ENCODE measurements at places on chromosomes 16 and 17.

- no peak for DNase-seq
These were observed 17.5 kb downstream of the NDUFAF8 start for GRCh38 chr17:81256616-81257015.

DNA sequence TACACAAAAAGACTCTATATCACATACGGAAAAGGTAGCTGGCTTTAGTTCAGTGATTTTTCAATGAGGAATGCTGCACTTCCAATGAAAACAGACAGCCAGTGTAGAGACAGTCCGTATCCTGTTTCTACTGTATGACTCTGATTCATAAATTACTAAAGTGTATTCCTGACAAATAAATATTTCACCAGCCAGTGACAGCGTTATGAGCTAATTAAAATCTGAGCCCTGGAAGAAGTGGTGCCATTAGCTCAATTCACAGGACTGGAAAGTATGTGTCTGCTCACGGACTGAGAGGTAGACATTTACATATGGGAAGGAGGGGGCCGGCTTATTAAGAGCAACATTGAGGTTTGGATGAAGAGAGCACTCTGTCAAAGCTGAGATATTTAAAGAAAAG lies 207.9 kb upstream of the RBFOX1 start:
- DNase-seq = no peak

DNA sequence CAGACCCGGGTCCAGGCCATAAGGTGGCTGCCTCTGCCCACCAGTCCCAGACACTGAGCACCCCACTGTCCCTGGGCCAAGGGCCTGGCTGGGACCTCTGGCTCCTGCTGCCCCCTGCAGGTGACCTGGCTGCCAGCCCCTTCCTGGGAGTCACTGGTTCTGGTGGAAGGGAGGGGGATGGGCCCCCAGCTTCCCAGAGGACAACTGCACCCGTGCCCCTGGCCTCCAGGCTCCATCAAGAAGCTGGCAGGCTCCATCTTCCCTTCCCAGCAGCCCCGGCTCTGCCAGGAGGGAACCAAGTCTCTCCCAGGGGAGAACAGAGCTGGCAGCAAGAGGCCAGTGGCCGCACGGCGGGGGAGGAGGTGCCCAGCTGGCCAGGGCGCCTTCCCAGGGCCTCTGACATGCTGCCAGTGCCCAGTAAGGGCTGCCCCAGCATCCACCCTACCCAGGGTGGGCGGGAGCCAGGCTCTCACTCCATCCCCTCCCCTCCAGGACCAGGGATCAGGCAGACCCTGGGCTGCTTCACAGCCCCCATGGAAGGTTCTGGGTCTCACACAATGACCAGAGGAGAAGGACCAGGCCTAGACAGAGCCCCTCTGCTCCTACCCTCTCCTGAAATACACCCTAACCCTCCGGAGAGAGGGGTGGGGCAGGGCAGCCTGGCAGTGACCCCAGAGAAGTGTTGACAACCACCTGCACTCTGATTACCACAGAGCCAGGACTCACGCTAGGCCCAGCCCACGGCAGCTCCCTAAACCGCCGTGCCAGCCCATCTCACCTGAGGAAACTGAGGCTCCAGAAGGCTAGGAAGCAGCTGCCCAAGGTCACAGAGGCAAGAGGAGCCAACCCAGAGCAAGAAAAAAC lies 3.6 kb downstream of the CLUH start:
- DNase-seq = no peak

DNA sequence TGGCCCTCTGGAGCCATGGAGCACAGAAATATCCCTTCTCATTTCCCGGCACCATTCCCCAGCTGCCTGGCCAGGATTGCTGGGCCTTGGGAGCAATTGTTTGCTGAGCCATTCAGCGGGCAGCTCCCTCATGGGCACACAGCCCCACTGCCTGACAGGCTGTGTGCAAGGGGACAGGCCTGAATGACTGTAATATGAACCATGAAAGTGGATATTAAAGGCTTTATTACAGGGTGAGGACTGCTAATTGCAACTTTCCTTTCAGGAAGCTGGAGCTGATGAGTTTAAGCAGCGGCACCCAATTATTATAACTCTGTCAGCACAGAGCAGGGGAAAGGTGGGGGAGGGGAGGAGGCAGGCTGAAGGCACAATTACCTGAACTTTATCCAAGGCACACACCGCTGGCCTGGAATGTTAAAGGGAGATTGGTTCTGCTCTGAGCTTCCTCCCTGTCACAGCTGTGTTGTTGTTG lies 159.8 kb upstream of the SDK2 start:
- DNase-seq = peak; percentile 96

DNA sequence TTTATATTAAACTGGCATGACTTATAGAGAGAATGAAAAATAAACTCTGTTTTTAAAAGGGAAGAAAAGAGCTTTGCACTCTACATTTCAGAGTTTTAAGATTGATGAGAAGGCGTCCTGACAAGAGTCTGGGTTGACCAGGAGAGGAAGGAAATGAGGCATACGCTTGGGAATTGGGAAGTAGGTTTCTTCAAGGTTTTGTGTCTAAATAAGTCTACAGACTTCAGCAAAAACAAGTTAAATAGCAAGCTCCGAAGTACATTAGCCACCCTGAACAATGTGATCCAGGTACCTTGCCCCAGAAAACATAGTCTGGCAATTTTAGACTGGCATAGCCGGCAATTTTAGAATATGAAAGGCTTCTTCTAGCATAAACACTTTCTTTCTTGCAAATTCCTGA lies 28.5 kb upstream of the CCDC182 start:
- no peak for DNase-seq

GRCh38 chr17:41642252-41643156 lies 18.1 kb upstream of the KRT17 start:
- no peak for DNase-seq

GRCh38 chr16:7182510-7183109 lies 150.0 kb upstream of the RBFOX1 start:
- no peak for DNase-seq

- DNase-seq = no peak
These were observed 50.0 kb downstream of the MRTFB start for GRCh38 chr16:14121142-14121541.

- no peak for DNase-seq
These were observed 12.4 kb downstream of the LUC7L3 start for GRCh38 chr17:50731575-50732460.

- DNase-seq = peak; percentile 34
These were observed at the start of gene MARVELD3 for GRCh38 chr16:71626018-71626857. Gene MARVELD3 (plus strand): TSS chr16:71626184. CDS start chr16:71626230, 46 bp downstream.

DNA sequence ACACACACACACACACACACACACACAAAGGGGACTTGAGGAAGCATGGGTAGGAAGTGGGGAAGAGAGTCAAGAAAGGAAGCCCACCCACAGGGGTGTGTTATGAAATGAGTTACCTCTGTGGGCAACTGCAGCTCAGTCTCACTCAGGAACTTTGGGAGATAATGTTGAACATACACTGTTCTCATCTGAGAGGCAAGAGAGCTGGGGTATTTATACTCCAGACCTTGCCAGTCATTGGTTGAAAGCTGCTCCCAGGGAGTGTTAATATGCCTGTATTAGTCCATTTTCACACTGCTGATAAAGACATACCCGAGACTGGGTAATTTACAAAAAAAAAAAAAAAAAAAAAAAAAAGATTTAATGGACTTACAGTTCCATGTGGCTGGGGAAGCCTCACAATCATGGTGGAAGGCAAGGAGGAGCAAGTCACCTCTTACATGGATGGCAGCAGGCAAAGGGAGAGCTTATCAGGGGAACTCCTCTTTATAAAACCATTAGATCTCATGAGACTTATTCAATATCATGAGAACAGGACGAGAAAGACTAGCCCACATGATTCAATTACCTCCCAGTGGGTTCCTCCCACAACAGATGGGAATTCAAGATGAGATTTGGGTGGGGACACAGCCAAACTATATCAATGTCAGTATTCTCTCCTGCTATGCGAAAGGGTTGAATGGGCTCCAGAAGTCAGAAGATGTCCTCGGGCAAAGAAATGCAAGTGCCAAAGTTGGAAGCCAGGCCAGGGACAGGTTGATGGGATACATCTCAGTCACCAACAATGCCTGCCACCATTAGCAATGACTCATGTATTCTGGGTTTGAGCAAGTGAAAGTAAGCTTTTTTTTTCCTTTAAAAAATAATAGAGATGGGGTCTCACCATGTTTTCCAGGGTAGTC lies 270.5 kb downstream of the MRTFB start:
- DNase-seq = no peak

- DNase-seq = no peak
These were observed 9.0 kb upstream of the AMZ2 start for GRCh38 chr17:68238871-68239253.

- peak; percentile 6 for DNase-seq
These were observed 4.0 kb downstream of the IRX5 start for GRCh38 chr16:54934481-54935265.

GRCh38 chr16:58016840-58017446 lies 8.6 kb upstream of the MMP15 start:
- no peak for DNase-seq

DNA sequence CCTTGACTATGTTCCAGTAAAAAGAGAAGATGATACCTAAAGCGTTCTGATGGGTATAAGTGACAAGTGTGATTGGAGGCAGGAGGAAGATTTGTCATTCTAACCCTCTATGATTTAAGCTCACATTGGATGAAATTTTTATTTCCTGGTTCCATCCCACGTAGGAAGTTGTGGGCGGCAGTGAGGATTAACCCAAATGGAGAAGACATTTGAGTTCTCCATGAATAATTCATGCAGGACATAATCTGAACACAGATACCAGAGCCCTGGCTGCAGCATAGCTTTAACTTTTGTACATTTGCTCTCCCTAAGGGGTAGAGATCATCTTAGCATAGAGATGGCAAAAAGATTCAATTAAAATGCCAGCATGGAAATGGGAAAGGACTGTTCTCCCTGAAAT lies 146.3 kb downstream of the SLC39A11 start:
- no peak for DNase-seq

DNA sequence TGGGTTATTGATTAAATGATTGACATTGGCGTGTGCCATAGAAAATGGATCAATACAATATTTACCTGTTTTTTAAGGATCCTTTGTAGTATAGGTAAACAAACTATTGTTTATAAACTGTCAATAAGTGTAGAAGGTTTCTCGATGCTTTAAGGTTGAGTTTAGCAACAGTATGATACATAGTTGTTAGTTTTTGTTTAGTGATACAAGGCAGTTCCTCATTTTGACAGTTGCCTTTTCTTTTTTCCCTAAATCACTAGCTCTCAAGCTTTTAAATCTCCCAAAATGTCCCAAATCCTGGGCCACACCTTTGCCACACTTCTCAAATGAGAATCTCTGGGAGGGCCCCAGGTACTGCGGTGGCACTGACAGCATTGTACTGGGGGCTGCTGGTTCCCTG lies 57.3 kb downstream of the EPN2 start:
- DNase-seq = no peak

GRCh38 chr16:77807-78443 lies at the start of gene MPG:
Gene MPG (plus strand): TSS chr16:78225. CDS start chr16:78310, 85 bp downstream.
- peak; percentile 75 for DNase-seq

DNA sequence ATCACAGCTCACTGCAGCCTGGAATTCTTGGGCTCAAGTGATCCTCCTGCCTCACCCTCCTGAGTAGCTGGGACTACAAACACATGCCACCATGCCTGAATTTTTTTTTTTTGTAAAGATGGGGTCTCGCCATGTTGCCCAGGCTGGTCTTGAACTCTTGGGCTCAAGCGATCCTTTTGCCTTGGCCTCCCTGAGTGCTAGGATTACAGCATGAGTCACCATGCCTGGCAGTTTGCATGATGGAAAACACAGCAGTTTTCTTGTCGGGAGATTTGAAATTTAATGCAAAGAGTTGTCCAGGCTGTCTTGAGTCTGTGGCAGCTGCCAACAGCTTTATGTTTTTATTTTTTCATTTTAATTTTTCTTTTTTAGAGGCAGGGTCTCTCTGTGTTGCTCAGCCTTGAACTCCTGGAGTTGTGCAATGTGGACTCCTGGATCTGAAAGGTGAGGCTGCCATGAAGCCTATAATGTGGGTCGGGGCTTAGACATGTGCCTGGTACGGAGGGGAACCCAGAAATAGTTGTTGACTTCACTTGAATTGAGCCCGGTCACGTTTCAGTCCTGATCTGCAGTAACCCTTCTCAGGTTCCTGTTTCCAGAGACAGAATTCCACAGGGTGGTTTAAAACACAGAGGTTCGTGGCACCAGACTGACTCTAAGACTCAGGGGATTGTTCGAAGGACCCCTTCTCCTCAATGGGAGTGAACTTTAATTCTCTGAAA lies 18.7 kb downstream of the CD300A start:
- DNase-seq = no peak

DNA sequence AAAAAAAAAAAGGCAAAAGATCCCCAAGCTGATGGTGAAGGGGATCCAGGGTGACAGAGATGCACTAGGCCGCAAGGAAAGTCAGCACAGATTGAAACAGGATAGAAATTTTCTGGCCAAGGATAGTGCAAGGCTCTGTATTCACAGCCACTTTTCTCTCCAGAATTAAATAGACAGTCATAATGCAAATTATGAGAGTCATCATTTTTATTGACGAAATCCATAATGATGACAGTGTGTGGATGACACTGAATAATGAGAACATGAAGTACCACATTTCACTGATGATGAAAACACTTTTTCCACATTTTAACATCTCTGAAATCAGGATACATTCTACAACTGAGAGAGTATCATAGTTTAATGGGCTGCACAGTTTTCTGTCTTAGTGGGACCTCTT lies 72.5 kb downstream of the CDYL2 start:
- DNase-seq = no peak

DNA sequence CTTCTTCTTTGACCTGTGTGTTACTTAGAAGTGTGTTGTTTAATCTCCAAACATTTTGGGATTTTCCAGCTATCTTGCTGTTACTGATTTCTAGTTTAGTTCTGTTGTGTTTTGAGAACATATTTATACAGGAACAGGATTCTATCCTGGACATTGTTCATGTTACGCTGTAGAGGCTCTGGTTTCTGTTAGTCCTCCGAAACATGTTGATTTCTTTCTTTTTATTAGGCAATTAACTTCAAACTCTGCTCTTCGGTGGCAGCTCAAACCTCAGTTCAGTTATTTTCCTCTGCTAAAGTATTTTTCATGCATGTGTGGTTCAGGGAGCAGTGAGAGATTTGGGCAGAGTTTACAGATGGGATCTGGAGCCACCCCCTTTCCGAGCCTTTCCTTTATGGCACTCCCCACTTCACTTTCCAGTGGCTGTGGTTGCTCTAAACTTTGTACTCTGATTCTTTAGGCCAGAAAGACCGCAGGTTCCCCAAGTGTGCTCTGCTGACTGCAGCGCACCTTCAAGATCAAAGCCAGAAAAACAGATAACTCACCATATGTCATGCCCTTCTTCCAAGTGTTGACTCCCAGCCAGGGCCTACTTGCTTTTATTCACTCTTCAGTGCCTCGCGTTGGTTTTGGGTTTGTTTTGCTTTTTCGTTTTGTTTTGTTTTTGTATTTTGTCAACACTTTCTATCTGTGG lies 77.6 kb upstream of the KSR1 start:
- DNase-seq = no peak

- no peak for DNase-seq
These were observed 797 bp downstream of the NUDT7 start for GRCh38 chr16:77723108-77723514.

- peak; percentile 34 for DNase-seq
These were observed 2100.7 kb downstream of the TP53TG3F start for GRCh38 chr16:35559911-35560636.
